ENCODE measurements at places on chromosomes 5 and 9.
A peak's percentile ranks its signal among the peaks of the same experiment; 100 is the strongest.

- no peak for DNase-seq
Observed at GRCh38 chr9:27436234-27436633, 87.9 kb upstream of the IFNK start.

- no peak for DNase-seq
Observed at GRCh38 chr5:14208071-14209021, 65.2 kb downstream of the TRIO start.

- no peak for DNase-seq
Observed at GRCh38 chr5:38757451-38758245, 88.2 kb upstream of the OSMR start.

- DNase-seq, result no peak
Observed at GRCh38 chr5:122951658-122952057, 84.9 kb downstream of the PPIC start.

DNA sequence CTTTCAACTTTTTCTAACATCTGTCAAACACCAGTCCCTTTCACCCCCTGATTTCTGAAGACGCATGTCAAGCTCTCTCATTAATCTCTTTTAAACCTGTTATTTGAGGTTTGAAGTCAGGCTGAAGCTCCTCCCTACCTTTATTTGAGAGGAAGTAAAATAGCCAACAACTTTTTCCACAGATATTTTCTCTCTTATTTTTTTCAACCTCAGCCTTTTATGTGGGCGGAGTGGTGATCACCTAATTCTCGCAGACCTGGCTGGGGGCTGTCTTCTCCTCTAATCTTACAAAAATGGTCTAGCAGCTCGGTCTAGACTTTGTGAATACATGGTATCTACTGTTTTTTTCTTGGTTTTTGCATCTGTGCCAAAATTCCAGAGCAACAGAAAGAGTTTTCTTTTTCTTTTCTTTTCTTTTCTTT lies 395.7 kb upstream of the ACTBL2 start:
- no peak for DNase-seq

DNA sequence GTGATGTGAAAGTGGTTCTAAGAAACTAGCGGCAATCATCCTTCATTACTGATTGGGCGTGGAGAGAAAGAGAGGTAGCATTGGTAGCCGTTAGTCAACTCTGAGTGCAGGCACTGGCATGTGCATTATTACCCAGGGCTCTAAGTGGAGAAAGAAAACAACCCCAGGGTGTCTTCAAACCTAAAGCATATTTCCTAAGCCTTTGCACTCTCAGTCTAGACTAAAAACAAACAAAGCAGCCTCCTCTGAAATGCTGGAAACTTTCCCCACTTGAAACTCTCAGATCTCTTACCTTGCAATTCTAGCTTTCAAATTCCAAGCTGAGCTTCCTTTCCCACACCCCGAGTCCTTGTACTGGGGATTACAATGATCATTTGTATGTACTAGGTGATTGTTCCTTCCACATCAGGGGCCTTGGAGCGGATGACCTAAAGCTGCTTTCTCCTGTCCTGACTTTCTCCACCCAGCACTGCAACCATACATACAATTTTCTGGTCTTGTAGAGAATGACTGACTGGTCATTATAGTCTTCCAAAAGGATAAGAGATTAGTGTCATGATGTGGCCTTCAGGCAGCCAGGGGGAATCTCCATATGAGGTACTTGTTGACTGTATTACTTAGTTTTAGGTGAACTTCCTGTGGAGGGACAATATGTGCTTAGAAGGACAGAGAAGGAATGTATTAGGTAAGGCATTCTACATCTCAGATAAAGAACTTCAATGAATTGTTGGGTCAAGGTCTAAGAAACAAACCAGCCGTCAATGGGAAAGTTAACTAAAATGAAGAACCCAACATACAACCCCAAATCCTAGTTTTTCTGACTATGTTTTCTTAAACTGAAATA lies 98.3 kb upstream of the CDKN2B start:
- DNase-seq, result no peak

- DNase-seq, result no peak
Observed at GRCh38 chr9:93500571-93501298, 47.4 kb upstream of the FAM120AOS start.

DNA sequence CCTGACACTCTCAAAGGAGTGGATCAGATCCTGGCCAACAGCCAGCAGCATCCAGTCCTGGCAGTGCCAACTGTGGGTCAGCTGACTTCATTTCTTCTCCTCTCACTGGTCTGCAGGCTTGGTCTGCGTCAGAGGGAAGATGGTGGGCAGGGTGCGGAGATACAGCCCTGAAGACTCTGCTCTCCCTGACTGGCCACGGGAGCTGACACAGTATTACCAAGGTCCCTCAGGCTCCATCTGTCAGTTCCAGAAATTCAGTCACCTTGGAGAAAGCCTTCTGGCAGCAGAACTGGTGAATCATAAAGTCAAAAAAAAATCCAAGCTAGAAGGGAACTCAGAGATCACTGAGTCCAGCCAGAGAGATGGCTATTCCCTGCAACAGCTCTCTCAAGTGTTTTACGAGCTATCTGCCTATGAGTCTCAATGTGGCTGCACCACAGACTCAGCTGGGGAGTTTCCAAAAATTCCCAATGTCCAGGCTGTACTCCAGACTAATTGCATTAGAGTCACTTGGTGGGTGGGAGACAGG lies 27.9 kb downstream of the C1QTNF2 start:
- DNase-seq, result no peak

- no peak for DNase-seq
Observed at GRCh38 chr5:4038994-4039393, 443.4 kb downstream of the IRX1 start.

- DNase-seq, result no peak
Observed at GRCh38 chr5:132473019-132473531, 17.5 kb downstream of the IRF1 start.

DNA sequence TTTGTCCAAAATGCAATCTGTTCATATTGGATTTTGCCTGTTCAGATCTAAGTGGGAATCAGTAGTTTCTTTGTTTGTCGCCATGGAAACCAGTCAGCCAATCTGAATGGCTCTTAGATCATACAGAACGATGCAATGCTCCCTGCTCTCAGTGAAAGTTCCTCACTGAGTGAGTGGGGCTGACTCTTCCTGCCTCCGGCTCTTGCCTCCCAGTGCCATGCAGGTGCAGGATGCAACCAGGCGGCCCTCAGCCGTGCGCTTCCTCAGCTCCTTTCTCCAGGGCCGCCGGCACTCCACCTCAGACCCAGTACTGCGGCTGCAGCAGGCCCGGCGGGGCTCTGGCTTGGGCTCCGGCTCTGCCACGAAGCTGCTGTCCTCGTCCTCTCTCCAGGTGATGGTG lies at the start of gene PTPDC1:
Gene PTPDC1, plus strand, starts transcription at position 151 of the 400 bp plus-strand sequence. Its CDS starts 67 bp downstream, at position 218.
- DNase-seq, result peak; percentile 77

DNA sequence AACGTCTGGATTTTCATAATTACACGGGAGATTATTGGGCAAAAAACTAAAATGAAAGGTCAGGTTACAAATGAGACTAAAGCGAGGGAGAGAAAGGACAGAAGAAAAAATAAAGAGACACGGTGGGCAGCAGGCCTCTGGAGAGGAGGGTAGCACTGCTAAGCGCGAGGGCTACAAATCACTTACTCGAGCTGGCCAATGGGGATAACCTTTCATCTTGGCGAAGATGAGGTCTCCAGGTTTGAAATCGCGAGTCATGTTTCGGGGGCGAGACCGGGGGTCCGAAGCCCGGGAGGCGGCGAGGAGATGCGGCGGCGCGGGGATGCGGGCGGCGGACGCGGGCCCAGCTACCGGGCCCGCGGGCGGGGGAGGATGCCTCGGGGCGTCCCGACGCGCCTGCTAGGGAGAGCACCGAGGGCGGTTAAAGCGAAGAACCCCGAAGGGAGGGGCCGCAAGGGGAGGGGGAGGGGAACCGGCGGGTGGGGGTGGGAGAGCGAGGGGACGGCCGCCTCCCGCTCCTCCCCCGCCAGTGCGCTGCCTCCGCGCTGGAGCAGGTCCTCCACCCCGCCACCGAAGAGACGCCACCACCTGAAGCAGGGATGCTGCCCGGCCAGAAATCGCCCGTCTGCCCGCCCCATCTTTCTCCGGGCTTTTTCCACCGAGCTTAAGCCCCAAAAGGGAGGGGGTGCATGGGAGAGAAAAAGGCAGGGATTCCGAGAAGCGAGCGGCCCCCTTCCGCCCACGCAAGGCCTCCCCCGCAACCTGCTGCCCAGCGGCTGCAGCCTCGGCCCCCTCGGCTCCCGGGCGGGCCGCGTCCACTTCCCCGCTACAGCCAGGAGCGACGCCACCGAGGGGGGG lies 610 bp downstream of the PSIP1 start:
- DNase-seq, result peak; percentile 30

- DNase-seq, result no peak
Observed at GRCh38 chr5:157451806-157452205, 8.2 kb upstream of the NIPAL4 start.

DNA sequence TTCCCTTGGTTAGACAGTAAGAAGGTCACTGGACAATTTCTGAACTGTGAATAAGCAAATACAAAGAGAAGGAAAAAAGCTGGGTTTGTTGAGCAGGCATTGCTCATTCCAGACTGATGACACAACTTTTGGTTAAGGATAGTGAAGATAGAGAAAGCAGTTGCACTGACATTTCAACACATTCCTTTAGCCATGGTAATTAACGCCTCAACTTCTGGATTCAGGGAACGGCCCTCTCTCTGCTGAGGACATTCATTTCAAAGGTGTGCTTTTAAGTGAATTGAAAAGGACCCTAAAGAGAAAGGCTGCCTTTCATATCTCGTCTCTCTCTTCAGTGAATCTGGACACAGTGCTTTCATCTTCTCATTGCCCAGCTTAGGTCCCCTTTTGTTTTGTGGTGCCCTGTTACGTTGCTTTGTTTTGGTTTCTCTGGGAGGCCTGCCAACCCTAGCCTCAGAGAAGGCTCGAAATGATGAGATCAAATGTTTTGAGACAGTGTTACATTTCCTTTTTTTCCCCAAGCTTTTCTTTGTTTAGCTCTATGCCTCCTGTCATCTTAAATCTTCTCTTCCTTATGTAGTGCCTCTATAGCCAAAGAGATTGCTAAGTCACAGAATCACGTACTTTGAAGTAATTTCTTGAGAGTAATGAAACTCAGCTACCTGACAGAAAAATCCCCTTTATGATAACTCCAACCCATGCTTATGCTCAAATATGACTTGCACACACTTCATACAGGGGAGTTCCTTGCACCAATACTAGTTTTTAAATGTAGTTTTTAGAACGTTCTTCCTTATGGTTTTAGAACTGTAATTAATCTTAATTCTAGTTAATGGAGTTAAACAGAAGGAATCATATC lies 94.4 kb upstream of the IFNE start:
- DNase-seq, result no peak

DNA sequence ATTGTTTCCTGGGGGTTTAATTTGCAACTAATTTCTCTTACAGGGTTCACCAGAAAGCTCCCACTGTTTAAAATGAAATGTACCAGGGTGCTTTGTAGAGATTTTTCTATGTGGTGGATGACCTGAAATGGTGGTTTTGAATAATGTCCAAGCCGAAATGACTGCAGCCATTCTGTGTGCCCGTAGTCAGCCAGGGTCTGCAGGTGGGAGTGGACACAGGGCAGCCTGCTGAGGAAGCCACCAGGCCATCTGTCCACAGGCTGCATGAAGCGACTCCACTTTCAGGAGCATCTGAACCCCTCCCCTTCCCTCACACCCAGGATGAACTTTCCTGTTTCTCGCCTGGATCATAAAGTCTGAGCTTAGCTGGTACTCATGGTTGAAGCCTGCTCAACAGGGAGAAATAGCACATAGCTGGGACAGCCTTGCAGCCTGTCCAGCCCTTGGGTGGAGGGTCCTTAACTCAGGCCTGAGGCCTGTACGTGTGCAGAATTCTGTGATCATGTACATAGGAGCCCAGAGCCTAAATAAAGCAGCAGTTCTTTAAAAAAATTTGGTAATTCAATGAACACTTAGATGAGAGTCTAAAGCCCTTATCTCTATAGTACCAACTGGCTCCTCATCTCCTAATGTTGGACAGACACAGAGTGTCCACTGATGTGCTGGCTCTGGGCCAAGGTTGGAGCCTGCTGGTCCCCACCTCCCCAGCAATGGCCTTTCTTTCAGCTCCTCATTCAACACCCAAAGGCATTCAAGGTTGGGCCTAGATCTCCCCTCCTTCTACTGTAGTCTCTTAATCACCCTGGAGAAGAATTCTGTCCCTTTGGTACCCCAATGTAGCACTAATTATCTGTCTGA lies 72.8 kb downstream of the SHB start:
- DNase-seq, result no peak

DNA sequence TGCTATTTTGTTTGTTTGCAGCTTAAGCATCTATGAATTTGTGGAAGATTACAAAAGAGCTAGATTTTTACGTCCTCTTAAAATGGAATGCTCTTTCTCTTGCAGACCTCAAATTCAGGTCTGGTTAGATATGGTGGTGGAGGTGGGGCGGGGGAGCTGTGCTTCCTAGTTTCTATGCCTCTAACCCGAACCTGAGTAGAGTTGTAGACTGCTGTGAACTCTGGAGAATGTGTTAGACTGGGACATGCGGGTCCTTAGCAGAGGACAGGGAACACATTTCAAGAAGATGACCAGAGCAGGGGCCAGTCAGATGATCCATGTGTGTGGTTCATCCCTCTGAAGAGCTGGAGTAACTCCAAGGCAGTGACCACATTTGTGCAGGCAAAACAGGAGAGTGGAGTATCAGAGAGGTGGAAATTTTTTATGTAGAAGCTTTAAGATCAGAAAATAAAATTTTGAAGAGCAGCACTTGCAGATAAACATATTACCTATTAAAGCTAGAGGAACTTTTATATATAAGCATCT lies 154.9 kb downstream of the FAM174A start:
- DNase-seq, result no peak

DNA sequence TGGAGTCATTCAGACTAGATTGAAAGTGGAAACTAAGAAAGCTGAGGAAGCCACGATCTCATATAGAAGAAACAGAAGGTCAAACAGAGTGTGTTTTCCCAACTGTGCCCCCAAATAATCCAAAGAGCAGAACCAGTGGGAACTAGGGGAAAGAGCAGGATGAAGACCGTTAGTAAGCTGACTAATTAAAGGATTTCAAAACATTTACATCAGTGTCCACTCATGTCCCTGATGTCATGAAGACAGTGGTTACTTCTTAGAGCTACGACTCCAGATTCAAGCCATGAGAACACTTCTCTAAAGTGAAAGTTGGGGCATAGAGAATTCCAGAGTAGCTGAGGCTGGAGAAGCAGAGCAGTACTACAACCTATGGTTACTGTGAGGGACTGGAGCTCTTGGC lies 119.6 kb upstream of the SLC12A2 start:
- DNase-seq, result no peak

DNA sequence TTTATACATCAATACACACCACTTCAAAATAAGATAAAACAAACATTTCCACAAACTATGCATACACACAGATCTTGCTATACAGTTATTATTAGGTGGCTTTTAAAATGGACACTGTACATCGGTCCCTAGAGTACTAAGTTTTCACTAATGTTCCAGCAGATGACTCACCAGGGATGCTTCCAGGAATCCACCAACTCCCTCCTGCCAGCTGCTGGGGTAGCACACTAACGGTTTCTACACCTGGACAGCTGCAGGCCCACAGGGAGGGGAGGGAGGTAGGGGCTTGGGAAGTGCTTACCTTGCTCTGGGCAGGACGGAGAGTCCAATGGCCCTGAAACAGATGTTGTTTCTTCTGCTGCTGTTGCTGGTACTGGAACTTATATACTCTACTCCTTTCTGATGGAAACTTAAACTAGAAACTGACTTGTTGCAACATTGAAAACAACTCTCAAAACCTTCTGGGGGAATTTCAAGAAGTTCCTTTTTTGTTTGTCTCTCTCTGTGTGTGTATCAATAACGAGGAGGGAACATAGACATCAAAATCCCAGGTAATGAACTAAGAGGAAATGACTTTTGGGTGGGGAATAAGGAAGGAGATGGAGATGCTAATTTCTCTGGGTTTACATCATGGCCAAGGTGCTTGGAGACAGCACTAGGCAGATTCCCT lies at the start of gene IL12B:
Gene IL12B, minus strand, starts transcription at position 357 of the 670 bp plus-strand sequence. CDS start 3,705 bp downstream, outside the sequence.
- no peak for DNase-seq

Measured in amygdala (tissue), 56 donors.